Hematopoietic multipotent progenitor cell (in vitro differentiated cells): ENCODE measurements at places on chromosomes 16 and 17.
A peak's percentile ranks its signal among the peaks of the same experiment; 100 is the strongest.

GRCh38 chr17:76251478-76252039, 11.3 kb upstream of the RNF157 start:
- DNase-seq = no peak

DNA sequence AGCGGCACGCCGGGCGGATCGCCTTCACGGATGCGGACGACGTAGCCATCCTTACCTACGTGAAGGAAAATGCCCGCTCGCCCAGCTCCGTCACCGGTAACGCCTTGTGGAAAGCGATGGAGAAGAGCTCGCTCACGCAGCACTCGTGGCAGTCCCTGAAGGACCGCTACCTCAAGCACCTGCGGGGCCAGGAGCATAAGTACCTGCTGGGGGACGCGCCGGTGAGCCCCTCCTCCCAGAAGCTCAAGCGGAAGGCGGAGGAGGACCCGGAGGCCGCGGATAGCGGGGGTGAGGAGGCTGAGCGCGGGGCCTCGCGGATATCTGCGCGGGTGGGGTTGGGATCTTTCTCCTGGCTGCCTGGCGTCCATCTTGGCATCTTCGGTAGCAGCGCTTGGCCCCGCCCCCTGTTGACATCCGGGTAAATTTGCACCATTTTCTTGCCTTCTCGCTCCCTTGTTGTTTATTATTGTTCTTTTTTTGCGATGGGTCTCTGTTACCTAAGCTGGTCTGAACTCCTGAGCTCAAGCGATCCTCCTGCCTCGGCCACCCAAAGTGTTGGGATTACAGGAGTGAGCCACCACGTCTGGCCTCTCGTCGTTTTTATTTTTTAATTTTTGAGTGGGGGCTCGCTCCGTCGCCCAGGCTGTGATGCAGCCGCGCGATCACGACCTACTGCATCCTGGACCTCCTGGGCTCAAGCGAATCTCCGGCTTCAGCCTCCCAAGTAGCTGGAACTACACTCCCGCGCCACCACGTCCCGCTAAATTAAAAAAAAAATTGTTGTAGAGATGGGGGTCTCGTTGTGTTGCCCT, 898 bp downstream of the TERF2IP start:
- peak; percentile 86 for DNase-seq

DNA sequence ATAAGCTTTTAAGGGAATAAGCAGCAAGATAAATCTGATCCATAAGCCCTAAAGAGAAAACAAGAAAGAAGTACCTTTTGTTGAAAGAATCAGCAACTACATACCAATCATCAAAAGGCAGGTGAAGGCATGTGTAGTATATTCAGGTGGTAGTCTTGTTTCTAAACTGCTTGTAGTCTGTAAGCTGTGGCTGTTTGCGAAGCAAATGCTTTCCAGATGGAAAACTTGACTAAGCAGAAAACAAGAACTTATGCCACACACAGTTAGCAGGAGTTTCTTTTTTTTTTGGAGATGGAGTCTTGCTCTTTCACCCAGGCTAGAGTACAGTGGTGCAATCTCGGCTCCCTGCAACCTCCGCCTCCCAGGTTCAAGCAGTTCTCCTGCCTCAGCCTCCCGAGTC, 5.7 kb downstream of the CBX1 start:
- DNase-seq = no peak

DNA sequence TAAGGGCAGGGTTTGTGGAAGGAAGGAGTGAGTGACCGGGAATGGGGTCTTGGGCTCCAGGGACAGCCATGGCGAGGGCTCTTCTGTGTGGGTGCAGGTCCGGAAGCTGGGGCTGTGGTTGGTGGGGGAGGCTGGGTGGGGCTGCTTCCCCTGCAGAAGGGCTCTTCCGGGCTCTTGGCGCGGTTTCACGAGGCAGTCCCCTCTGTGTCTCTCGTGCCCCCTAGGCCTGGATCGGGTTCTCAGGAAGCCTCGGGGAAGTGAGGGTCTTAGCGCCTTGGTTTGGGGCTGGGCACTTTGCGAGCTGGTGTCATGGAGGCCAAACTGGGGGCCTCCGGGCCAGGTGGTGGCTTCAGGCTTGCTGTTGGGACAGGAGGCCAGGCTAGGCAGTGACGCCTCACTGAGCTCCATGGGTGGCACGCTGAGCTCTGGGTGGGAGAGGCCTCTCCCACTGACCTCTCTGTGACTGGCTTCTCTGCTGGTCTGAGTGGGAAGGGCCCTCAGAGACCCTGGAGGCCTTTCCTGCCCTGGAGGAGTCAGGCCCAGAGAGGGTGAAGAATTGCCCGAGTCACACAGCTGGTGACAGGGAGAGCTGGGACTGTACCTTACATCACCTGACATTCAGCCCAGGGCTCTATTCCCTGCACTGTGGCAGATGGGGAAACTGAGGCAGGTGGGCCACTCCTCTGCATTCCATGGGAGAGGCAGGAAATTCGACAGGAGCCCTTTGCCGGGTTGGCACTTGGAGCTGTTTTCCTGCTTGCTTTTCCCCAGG, 8.2 kb downstream of the ADCY7 start:
- peak; percentile 71 for DNase-seq

DNA sequence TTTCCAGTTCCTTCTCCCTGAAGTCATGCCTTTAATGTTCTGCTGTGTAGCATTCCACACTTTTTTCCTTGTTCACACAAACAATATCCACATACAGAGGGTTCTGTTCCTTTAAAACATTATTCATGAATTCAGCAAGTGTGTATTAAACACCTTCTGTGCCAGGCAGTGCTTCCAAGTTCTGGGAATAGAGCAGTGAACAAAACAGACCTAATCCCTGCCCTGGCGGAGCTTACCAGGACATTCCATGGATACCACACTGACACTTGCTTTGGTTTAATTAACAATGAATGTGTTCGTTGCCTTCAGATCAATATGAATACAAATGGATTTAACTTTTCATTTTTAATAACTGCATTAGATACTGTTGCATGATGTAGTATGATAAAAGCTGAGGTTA, 57.9 kb upstream of the CLEC19A start:
- DNase-seq = no peak

DNA sequence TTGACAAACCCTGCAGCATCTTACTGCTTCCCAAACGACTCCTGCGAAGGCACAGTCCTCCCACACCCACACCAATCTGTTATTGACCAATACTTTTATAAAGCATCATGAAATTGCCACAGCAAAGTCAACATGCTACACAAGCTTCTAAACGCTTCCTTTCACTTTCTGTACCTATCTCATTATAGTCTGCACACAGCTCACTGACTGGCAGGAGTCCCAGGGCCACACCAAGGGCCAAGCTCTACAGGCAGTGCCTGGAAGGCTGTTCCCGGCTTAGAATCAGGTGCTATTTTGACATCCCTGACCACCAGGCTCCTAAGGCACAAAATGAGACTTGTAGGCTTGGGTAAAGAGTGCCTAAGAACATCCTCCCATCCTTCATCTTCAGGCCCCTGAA, 39.5 kb downstream of the USP7 start:
- DNase-seq = no peak

- DNase-seq = no peak
These were observed 347.0 kb downstream of the WWOX start for GRCh38 chr16:78446486-78446885.

DNA sequence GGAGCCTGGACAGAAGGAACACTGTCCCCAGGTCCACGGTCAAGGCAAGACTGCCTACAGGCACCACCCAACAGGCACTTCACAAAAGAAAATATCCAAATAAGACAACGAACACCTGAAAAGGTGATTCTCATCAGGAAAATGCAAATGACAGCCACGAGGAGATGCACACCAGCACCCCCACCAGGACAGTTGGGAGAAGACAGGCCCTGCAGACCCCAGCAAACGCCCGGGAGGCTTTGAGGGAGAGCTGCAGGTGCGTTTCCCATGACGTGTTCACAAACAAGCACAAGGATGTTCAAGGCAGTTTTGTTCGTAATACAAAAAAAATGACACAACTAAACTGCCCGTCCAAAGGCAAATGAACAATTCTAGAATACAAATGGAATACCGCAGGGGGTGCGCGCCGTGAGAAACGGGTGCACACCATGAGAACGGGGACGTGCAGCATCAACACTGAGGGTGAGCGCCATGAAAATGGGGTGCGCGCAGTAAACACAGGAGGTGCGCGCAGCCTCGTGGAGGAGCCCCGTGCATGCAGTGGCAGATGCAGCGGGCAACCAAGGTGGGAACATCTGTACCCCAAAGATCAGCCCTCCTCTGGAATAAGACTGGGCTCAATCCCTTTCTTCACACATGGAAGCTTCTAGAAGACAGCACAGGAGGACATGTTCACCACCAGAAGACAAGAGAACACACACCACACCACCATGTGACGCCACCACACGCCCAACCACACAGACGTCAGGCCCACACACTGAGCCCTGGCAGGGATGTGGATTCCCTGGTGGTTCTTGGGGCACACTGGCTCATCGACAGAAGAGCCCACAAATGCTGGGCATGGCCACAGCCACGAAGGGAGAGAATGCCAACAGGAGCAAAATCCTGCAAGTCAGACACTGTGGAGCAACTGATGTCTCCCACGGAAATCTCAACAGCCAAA, 91.2 kb downstream of the ZNF778 start:
- DNase-seq = peak; percentile 37

GRCh38 chr16:85861095-85861825, 37.7 kb upstream of the IRF8 start:
- no peak for DNase-seq

DNA sequence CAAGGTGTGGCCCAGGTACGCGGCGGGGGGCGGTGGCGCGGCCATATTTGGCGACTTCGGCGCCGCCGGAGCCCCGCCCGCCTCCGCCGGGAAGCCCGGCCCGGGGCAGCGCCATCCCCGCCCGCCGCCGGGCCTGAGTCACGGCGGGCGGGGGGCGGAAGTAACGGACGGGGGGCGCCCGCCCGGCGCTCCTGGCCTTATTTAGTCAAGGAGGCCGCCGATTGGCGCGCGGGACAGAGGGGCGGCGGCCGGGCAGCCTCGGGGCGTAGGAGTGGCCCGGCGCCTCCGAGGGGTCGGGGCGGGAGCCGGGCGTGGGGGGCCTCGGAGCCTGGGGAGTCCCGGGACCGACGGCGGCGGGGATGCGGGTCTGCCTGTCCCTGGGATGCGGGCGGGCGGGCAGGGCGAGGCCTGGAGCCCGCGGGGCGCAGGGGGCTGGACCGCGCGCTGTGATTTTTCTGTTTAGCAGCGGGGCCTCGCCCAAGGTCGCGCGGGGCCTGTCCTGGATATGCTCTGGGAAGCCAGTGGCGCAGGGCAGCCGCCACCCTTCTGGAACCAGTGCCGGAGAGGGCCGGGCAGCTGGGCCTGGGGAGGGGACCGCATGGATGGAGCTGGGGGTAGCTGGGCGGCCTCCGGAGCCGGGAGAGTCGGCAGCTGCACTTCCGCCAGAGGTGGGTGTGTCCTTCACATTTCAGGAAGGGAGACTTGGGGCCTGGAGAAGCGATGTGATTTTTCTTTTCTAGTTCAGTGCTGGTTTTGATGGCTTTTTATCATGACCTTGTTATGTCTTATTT, 2.3 kb upstream of the ACTG1 start:
- DNase-seq = peak; percentile 61
